ENCODE measurements at places on chromosomes 6 and 20.

DNA sequence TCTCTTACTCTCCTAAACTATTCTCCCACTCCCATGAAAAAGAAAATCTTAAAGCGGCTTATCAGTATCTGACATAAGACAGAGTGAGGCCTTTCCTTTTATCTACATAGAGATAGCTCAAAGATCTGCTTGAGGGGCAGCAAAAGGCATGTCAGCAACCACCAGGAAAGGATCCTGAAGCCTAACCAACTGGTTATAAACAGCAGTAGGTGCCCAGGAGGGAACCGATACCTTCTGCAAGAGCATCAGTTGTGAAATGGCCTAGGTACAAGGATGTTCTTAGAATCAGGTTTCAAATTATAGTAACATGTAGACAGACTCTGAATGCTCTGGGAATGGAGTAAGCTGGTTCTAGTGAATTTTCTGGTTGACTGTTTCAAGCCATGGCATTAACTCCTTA lies 21.4 kb downstream of the JARID2 start:
- DNase-seq: no peak

DNA sequence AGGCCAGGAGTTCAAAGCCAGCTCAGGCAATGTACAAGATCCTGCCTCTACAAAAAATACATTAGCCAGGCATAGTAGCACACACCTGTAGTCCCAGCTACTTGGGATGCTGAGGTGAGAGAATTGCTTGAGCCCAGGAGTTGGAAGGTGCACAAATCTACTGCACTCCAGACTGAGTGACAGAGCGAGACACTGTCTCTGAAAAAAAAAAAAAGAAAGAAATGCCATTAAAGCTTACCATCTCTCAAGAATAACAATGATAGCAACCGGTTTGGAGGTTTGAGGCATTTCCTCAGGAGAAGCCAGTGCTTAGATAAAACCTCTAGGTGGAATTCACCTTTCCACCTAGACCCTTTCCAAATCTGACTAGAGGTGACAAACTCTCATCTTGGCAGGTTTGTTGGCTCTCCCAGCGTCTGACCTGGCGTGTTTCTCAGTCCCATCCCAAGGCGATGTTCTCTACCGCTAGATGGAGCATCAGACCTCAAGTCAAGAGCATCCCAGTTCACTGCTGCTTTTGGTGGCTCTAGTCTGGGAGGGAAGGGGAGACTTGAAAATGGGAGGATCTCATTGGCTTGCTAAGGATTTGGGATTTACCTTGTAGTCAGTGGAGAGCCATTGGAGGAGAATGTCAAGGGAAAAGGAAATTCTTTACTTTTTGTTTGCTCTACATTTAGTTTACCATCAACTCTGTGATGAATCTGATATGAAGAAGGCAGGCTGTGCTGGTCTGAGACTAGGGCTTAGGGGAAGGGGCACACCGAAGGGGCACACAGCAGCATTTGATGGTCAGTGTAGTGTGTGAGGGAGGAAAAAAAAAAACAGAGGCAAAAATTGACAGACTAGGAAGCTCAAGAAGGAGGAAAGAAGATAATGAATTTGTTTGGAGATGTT lies 67.9 kb downstream of the NCOA7 start:
- peak; percentile 5 for DNase-seq

DNA sequence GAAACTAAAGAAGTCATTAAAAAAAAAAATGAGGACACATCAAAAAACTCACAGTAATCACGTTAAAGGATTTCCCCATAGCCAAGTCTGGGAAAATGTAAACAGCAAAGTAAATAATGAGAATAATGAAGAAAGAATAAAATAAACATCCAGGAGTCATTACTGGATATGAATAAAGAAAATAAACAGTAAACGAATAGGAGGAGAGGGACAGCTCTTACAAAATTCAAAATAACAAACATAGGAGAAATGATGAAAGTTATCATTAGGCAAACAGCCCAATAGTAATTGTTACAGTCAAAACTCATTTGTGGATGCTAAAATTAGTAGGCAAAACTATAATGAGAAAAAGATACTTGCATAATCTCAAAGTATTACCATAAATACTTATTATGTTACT lies 8.0 kb upstream of the UBD start:
- no peak for DNase-seq

DNA sequence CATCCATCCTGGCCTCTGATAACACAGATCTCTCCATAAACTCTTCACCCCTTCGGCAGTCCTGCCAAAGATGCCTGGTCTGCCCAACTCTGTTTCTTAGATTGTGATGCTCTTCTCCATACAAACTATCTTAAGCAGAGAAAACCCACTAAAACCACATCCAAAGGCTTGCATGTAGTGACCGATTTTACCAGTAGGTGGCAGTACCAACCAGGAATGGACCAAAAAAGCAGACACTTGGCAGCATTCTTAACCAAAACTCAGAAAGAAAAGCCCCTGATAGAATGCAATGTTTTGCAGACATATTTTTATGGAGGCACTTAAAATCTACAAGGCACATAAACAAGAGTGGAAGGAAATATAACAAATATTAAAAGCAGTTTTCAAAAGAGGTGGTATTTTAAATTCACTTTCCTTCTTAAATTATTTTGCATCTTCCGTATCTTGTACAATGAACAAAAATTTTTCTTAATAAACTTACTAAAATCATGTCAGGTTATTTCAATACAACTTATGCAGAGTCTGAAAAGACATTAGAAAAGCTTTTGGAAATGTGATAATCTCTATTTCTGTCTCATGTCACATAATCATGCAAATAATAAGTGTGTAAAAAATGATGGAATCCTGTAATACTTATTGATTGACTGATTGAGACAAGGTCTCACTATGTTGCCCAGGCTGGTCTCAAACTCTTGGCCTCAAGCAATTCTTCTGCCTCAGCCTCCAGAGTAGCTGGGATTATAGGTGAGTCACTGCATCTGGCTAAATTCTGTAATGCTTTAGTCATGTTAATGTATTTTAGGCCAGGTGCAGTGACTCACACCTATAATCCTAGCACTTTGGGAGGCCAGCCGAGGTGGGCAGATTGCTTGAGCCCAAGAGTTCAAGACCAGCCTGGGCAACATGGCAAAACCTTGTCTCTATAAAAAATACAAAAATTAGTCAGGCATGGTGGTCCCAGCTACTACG lies 29.4 kb downstream of the LRP11 start:
- DNase-seq: peak; percentile 53

DNA sequence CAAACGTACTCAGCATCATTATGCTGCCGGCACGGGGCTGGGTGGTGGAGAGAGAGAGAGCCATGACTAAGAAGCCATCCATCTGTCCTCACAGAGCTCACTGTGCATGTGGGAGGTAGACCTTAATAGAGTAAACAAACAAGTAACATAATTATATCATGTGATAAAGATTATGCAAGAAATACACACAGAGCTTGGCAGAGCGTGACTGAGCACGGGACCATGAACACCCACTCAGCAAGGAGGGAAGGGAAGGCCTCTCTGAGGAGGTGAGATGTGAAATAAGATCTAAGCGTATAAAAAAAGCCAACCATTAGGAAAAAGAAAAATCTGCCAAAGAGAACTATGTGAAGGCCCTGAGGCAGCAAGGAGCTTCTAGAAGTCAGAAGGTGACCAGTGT lies 207.5 kb downstream of the PTPRT start:
- DNase-seq: no peak

- no peak for DNase-seq
These were observed 2.2 kb downstream of the SLC13A3 start for GRCh38 chr20:46648903-46649649.

DNA sequence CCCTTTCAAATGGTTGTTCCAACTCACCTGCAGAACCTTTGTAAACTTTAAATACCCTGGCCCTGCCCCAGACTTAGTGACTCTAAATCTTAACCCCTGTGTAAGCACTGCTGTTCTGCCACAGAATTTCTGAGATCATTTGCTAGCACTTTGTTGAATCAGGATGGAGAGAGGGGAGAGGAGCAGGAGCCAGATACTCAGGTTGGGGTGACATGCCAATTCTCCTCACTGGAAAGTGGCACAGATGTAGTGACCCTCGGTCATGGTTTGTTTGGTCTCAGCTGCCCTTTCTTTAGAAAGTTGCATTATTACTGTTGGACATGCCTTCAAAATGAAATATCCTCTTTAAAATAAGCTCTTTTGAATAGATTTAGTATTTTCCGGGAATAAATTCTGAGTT lies 168.0 kb downstream of the ZFAND3 start:
- no peak for DNase-seq

- DNase-seq: no peak
These were observed 43.9 kb upstream of the FAM184A start for GRCh38 chr6:119122336-119122735.

- DNase-seq: peak; percentile 61
These were observed 114.9 kb upstream of the BTN3A2 start for GRCh38 chr6:26249957-26250697.

DNA sequence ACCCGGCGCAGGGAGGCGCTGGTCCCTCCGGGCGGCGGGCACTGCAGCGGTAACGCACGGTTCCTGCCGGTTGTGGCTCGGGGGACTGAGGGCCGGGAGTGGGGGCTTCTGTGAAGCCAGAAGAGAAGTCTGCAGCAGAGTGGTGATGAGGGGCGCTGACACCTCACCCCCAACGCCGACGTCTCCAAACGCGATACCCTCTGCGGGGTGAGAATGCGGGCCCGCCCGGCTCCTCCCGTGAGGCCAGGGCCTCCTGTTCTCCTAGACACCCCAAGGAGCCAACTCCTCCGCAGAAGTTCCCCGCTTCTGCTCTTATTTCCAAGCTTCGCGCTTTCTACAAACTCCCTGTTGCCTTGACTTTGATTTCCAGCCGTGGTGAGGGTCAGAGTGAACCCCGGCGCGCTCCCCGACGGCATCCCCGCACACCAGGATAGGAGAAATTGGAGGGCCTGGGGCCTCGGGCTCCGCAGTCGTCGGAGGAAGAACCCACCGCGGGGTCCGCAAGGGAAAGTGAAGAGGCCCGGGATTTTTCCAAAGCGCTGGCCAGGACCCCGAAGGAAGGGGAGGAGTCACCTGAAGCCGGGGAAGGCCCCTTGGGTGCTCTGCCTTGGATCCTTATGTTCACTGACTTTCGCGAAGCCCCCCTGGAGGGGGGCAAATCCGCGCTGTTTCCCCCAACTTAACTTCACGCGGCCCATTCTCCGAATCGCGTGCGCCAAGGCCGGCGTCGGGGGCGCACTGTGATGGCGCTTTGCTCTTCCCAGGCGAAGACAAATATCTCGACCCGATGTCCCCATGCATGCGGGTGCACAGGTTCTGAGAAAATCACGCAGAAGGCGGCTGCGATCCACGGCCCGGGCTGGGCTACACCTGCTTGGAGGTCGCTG lies 3.1 kb upstream of the INSM1 start:
- no peak for DNase-seq

DNA sequence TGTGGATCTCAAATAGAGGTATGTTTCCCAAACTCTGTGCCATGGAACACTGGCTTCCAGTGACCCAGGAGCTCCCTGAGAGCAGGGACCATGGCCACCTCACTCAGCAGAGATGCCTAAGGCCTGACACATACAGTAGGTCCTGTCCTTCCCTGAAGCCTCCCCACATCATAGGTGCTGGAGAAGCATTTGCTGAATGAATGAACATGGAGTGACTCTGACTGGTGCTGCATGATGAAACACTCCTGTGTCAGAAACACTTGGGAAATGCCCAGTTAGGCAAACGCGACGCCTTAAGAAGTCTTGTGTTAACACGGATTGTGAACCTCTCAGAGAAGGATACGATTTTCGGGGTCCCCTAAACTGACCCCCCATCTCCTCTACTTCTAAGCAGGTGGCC lies 14.3 kb downstream of the SLA2 start:
- no peak for DNase-seq

GRCh38 chr20:57622201-57622570 lies 2.0 kb upstream of the ZBP1 start:
- DNase-seq: no peak

GRCh38 chr20:51488331-51488730 lies 54.2 kb downstream of the NFATC2 start:
- no peak for DNase-seq

- DNase-seq: no peak
These were observed 35.1 kb upstream of the TSPYL1 start for GRCh38 chr6:116314878-116315277.

DNA sequence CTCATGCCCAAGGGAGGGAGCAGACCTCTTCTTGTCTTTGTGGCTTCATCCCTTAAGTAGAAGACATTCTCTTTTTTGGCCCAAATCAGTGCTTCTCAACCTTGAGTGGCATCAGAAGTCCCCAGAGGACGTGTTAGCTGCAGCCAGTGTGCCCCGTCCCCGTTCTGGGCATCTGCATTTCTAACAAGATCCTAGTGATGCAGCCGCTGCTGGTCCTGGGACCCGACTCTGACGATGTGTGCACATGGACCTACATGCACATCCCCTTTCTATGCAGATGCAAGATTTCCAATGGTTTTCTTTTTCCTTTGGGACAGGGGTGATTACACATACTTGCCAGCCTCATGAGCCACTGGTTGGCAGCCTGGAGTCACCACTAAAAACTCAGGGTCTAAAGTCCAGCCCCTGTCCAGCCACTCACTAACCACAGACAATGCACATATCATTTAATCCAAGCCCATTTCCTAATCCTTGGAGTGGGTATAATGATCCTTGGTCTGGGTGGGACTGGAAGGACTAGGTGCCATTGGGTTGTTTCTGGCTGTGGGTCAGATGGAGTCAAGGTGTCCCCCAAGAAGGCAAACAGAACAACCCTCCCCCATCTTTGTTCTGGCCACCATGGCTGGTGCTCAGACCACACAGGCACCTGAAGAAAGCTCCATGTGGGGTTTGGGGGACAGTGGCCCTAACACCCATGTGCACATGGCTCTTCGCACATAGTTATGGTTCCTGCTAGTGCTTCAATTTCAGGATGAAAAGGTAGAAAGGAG lies 6.4 kb downstream of the ACSS1 start:
- no peak for DNase-seq

DNA sequence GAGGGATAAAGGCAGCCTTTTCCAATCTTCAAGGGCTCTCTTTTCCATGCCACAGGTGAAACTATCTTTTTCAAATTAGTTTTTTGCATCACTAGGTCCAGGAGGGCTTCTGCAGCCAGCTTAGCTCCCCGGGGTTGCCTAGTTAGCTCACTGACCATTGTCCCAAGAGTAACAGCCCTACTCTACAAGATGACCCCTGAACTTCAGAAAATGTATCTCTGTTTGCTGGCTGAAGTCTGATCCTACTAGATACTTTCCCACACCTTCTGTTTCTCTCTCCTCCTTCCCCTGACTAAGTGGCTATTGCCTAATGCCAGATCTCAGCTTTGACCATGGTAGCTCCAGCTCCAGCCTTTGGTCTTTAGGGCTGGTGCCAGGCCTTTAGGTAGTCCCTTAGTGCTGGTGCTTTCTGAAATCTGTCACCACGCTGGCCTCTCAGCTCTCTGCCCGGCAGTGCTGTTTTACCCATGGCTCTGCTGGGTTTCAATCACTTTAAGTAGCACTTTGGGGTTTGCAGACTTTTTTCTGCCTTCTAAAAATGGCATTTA lies 255.1 kb downstream of the RNGTT start:
- no peak for DNase-seq

GRCh38 chr6:37142050-37142614 lies 27.8 kb upstream of the PIM1 start:
- no peak for DNase-seq

Measured in stimulated activated CD4-positive, alpha-beta T cell treated with anti-CD3 and anti-CD28 coated beads, Interleukin-2, amount 100 ng/mL, for 4 hours (primary cell).